CD8-positive, alpha-beta memory T cell (primary cell): ENCODE measurements at places on chromosomes 6 and 20.

- DNase-seq = no peak
These were observed 3.6 kb upstream of the MTCL3 start for GRCh38 chr6:127522714-127523113.

DNA sequence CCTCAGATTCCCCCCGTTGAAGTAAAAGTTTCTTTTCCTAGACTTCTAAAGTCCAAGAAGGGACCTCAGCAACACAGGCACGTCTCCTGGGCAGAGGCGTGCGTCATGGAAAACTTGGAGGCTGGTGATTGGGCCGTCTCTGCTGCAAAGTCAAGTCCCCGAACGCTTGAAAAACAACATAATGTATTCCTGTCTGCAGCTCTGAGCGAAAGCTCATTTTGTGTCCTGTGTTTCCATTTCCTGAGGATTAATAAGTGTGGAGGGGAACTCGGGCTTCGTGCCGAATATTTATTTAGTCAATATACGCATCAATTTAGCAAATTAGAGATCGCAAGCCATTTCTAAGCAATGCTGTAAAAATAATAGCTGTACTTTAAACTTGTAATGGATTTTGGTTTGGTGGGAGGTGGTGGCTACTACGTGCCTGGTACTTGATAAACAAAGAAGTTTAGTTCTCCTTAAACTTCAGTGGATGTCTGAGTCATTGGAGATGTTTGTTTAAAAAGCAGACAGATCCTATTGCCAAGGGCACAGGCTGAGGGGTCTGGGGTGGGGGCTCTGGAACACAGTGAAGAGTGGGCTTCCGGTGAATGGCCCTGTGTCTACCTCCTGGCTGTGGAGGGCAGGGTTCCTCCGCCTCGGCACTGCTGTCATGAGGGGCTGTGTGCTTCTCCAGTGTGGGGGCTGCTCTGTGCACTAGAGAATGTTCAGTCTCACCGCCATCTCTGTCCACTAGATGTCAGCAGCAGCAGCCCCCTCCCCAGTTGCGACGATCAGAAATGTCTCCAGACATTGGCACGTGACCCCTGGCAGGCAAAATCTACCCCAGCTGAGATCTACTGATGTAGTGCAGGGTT lies 21.8 kb downstream of the PCK1 start:
- no peak for DNase-seq

GRCh38 chr20:31667315-31668285 lies 29.9 kb downstream of the COX4I2 start:
- DNase-seq = no peak

GRCh38 chr20:17732907-17733521 lies 33.2 kb downstream of the BANF2 start:
- DNase-seq = no peak

- no peak for DNase-seq
These were observed 638.7 kb downstream of the CD109 start for GRCh38 chr6:74334722-74335121.

DNA sequence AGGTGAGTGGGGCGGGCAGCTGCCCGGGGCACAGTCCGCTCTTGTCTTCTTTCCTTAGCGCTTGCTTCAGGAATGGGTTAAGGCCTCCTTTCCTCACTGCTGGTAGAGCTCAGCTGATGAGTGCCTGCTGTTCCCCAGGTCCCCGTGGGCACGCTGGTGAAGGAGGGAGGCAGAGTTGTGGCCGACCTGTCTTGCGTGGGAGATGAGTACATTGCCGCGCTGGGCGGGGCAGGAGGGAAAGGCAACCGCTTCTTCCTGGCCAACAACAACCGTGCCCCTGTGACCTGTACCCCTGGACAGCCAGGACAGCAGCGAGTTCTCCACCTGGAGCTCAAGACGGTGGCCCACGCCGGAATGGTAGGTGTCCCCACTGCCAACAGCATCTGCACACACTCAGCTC lies 15.7 kb downstream of the MTG2 start:
- DNase-seq = no peak

GRCh38 chr6:69813508-69813907 lies 16.7 kb upstream of the LMBRD1 start:
- peak; percentile 14 for DNase-seq

DNA sequence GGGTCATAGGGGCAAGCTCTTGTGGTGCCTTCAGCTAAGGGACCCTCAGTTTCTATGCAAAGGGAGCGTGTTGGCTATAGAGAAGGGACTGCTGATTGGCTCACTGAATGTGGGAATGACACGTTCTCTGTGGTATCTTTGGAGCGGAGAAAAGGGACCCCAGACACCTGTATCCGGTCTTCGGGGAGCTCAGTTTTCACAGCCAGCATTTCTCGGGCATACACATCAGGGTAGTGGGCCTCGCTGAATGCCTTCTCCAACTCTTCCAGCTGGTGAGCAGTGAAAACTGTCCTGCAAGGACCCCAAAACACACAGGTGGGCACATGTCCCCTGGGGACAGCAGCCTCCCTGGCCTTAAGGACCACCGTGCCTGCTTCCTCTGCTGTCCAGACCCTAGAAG lies 3.3 kb downstream of the VSX1 start:
- DNase-seq = no peak

- DNase-seq = no peak
These were observed 192.0 kb upstream of the IMPG1 start for GRCh38 chr6:76264468-76264867.

DNA sequence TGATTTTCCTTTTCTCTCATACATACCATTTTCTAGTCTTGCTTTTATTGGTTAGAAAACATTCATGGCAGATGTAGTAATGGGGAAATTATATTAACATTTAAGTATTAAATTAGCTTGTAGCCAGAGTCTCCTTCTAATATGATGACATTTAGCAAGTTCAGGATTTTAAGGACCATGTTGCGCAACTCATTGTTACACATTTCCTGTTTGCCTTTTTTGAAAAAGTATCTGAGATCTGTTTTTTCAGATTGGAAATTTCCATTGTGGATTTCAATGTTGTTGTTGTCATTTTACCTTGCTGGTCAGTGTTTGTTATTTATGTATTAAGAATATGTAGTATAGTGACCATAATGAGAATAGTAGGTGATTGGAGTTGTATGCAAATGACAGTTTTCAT lies 38.7 kb downstream of the CDKAL1 start:
- DNase-seq = no peak

GRCh38 chr6:70252604-70253003 lies 50.3 kb downstream of the COL9A1 start:
- no peak for DNase-seq
